ENCODE measurements at places on chromosomes 13 and 19.
A peak's percentile ranks its signal among the peaks of the same experiment; 100 is the strongest.

DNA sequence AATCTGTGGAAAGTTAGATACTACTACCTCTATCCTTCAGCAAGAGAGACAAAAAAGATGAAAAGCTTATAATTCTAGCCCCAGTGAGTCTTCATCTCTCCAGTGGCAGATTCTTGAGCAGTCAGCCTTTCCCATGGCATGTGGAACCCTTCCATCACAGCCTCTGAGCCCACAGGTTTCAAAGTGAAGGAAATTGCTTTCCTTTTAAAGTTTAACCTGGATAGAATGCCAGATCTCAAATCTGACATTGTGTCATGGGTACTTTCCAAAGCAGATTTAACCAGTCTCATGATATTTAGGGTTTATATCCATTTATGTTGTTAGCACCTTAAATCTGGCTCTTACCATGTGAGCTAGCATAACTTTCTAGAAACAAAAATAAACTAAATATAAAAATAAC is 39.3 kb downstream of the POLR1D start:
- DNase-seq: no peak

- no peak for DNase-seq
Observed at GRCh38 chr13:114053026-114053425, 79.2 kb upstream of the C13orf46 start.

GRCh38 chr13:109288151-109288709 is 498.2 kb downstream of the IRS2 start:
- no peak for DNase-seq

GRCh38 chr19:13122980-13123957 is 5.2 kb downstream of the NACC1 start:
- no peak for DNase-seq

GRCh38 chr13:29551214-29551613 is 44.3 kb downstream of the SLC7A1 start:
- no peak for DNase-seq

GRCh38 chr13:106560821-106561220 is 7.1 kb downstream of the ARGLU1 start:
- no peak for DNase-seq

DNA sequence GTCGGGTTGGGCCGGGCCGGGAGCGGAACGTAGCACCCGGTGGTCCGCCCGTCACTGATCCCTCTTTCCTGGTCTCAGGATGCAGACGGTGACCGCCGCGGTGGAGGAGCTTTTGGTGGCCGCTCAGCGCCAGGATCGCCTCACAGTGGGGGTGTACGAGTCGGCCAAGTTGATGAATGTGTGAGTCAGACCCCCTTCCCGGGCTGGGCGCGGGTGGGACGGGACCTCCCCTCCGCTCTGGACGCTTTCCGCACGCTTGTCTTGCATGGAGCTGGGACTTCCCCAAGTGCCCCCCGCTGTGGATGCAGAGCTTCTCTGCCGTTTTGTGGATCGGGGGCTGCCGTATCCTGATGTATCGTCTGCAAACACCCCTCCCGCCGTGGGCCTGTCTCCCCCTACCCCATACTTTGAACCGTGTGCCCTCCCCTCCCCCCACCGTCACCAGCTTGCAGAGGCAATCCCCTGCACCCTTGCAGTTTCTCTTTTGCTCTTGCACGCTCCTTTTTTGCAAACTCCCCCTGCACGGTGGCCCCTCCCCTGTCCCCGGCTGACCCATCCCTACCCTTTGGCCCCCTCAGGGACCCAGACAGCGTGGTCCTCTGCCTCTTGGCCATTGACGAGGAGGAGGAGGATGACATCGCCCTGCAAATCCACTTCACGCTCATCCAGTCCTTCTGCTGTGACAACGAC is 669 bp downstream of the GADD45B start:
- peak; percentile 69 for DNase-seq

DNA sequence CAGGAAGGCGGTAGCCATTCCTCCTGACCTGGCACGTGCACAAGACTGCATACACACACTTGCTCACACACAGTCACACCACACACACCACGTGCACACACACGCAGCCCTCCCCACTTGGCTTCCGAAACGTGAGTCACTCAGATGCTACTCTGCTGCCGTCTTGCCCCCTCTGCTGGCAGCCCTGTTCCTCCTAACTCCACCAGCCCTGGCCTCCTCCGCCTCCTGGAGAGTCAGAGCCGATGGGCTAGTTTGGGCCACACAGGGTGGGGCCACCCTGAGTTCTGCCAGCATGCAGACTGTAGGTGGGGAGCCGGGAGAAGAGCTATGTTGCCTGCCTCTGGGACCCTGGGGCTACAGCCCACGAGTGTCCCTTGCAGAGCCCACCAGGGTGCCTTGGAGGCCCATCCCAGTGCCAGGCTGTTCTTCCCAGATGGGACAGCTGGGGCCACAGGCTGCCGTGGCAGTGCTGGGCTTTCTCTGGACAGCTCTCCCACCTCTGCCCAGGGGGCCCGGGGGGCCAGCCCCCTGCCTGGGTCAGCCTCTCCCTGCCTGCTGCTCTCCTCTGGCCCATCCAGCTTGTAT is 12.1 kb downstream of the PIN1 start:
- DNase-seq: no peak

- no peak for DNase-seq
Observed at GRCh38 chr19:38298821-38299680, 5.0 kb upstream of the C19orf33 start.
